NCI-H1048 (cell line): ENCODE measurements at places on chromosomes 12 and 14.

DNA sequence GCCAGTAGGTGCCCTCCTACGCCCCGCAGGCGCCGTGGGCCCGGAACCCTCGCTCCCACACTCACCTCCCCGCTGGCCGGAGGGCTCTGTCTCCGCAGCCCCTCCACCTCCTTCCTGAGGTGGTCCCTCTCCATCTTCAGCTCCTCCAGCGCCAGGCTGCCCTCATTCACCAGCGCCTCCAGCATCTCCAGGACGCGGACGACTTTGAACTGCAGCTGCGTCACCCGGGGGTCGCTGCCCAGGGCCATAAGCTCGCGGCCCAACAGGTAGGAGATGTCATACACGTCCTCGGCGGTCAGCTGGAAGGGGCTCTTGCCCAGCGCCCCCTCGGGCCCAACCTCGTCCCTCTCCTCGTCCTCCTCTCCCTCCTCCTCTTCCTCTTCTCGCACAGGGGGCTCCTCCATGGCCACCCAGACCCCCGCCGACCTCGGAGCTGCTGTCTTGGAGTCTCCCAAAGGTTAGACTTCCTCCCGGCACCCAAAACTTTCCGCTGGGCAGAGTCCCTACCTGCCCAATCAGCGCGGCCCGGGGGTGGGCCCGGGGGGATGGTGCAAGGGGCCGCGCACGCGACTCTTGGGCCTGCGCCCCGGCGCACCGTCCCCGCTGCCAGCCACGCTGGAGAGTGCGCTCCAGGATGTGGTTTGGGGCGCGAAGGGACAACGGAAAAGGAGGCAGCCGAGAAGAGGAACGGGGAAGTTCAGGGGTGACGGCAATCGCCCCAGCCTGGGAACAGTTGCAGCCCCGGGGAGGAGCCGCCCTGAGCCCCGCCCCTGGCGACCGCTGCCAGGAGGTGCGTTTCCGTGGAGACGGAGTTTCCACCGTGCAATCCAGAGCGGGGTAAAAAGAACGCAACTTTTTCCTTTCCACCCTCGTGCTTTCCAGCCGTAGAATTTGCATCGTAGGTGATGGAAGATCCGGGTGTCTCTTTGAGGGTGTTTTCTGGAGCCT is at the start of gene RILPL2:
TSS of gene RILPL2 (minus strand) at position 668 of the 948 bp plus-strand sequence. CDS start at position 404, 264 bp downstream.
- peak; percentile 46 for DNase-seq

DNA sequence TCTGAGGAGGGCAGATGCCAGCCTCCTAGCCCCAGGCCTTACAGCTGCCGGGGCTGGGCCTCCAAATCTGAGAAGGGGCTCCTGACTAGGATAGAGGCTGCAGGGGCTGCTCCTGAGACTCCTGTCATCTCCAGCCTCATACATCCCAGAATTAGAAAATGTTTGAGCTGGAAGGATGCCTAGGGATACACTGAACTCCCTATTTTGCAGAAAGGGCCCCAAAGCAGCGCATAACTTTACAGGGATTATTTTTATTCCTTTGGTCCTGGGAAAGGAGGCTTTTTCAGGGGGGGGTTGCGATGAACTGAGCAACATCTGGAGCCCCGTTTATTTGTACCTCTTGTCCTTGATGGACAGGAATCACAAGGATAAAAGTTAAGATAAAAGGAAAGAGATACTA is 35.9 kb upstream of the SLC38A2 start:
- DNase-seq = no peak

GRCh38 chr14:68564826-68565759 is 227.8 kb downstream of the ZFP36L1 start:
- no peak for DNase-seq

- no peak for DNase-seq
These were observed 132.0 kb upstream of the NOVA1 start for GRCh38 chr14:26729851-26730250.

DNA sequence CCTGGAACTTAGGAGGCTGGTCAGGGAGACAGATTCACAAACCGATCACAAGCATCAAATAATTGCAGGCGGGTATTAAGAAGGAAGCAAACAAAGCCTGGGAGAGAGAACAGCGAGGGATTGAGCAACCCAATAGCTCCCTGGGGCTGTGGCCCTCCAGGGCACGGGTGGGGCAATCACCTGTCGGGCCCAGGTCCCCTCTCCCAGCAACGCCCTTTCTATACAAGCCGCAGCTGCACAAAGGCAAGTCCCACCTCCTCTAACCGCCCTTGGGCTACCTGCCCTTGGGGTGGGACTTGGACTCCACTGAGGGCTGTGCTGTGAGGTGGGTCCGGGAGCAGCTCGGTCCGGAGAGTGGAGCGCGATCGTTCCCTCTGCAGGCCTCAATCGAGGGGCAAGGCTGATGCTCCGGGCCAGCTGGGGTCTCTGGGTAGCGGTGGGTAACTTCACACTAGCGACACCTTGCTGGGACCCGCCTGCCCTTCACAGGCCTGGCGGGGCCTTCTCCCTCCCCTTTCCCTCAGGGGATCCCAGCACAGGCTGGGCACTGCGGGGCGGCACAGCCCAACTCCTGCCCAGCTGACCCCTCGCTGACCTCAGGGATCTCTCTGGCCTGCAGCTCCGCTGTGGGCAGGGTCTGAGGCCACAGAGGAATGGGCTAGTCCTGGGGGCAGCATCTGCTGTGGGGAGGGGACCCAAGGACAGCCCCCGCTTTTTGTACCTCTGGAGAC is 8.0 kb downstream of the PHB2 start:
- DNase-seq = no peak
